ENCODE measurements at places on chromosomes 11 and 22.

GRCh38 chr22:45511847-45512261, 9.2 kb downstream of the FBLN1 start:
- no peak for DNase-seq

GRCh38 chr22:21837248-21837979, 30.0 kb downstream of the MAPK1 start:
- DNase-seq: no peak

DNA sequence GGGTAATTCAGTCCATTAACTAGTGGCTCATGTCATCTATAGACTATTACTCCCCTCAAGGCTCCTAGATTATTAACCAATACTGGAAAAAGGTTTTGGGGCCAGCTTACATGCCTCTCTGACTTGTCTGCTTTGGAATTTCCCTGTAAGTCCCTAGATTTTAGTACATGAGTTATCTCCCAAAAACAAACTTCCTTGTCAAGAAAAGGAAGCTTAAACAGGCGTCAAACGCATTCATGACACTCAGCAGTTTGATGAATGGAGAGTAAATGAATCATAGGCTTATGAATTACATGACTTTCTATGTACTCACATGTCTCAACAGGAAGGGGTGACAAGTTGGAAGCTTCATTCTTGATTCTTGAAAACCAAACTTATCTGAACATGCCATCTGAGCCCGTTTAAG, 70.8 kb downstream of the BLID start:
- DNase-seq: no peak

DNA sequence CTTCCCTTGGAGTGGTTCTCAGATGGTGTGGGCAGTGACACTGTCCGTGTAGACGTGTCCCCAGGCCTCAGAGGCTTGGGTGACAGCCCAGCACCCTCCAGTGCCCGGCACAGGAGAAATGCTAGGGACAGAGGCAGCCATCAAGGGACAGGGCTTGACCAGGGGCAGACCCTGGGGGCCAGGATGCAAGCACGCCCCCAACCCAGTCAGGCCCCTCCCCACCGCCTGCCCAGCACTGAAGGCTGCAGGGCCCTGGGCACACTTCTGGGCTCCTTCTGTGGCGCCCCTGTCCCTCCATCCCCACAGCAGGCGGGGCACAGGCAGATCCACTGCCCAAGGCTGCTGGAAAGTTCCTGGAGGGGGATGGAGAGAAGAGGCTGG, 11.1 kb downstream of the IGF2 start:
- DNase-seq: no peak

- DNase-seq: no peak
These were observed 21.2 kb upstream of the TRIM44 start for GRCh38 chr11:35641171-35641897.

DNA sequence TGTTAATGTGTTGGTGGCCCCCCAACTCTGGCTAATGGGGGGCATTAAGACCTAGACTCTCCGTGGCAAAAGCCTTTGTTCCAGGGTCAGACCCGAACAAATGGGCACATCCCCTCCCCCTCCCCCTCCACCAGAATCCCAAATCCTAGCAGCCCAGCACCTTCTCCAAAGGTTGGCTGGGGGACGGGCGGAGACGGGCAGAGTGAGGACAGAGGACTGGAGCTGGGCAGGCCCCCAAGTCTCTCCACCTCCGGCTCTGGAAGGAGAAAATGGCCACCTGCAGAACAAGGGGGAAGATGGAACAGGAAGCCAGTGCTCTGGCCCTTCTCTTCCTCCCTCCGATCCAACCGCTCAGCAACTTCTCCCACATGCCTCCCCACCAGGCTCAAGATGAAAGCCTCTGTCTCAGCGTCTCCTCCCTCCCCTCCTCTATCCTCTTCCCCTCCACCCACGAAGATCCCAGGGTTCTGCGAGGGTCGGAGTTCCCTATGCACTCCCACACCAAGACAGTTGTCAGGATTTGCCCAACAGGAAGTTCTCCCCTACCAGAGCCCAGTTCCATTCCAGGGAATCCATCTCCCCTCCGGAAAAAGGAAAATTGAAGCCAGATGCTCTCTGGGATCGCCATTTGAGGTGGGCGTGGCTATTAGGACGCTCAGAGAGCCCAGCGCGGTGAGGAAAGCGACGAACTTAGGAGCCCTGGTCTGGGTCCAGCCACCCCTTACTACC, 20.1 kb downstream of the ADA2 start:
- no peak for DNase-seq

DNA sequence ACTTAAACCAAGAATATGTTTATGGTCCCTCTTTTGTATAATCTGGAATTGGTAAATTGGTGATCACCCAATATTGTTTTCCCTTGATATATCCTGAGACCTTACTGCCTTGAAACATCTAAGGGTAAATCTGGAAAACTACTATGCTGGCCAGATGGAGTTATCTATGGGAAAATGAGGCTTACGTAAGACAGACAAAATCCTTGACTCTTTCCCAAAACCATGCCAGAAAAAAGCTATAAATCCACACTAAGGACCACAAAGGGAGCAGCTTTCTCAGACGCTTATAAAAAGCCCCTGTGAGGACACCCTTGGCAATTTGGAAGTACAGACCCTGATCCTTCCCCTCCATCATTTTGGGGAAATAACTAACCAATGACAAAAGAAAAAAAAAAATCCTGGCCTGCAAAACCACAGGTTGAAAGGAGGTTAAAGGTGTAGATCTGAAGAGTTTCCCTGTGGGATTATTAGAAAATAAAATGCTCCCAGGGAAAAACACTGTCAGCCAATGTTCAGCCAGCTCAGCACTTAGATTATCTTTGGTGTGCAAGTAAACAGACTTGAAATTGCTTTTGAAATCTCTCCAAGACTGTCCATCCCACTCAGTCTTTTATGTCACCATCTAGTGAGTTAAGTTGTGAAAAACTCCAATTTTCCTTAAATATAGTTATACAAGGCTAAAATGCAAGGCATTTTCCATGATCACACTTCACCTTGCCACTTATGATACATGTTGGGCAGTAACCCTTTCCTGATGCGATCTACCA, 6.6 kb upstream of the AMBRA1 start:
- no peak for DNase-seq

GRCh38 chr22:28151151-28151816, 232.2 kb upstream of the PITPNB start:
- no peak for DNase-seq

DNA sequence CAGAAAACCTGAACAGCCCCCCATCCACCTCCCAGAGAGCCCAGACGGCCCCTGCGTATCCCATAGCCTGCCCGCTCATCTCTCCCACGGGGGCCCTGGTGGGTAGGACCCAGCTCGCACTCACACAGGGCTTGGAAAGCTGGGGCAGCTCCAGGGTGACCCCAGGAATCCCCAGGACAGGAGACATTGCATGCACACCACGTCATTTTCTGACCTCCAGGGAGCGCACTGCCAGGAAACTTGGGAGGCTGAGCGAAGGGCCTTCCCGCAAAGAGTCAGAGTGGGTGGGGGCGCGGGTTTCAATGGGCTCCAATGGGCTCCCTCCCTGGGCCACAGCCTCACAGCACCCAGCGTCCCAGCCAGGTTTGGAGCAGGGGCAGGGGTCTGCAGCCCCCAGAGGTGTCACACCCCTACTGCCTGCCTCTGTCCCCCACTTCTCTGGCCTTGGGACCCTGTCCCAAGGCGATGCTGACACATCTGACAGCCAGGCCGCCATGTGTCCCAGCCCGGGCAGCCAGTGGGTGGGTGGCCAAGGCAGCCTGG, 8.2 kb upstream of the SYT8 start:
- DNase-seq: no peak

DNA sequence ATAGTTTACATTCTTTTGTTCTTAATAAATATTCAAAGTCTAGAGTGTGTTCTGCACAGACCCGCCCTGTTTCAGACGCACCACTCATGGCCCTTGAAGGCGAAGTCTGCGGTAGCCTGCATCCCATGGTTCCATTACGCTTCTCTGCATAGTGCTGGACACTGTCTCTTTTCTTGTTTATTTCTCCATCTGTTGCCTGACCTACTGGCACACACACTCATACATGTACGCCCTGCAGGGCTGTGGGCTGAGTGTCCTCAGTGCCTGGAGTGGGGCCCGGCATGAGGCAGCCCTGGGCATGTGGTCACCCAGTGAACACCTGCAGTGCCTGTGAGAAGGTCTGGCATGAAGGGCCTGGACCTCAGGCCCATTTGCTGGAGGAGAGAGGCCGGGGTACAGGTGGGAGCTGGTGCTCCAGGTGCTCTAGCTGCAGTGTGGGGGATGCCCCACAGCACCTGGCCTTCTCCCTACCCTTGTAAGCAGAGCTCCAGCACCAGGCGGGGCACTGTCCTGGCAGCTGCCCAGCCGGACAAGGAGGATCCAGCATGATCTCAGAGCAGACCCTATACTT, 404.1 kb downstream of the TBC1D22A start:
- no peak for DNase-seq

DNA sequence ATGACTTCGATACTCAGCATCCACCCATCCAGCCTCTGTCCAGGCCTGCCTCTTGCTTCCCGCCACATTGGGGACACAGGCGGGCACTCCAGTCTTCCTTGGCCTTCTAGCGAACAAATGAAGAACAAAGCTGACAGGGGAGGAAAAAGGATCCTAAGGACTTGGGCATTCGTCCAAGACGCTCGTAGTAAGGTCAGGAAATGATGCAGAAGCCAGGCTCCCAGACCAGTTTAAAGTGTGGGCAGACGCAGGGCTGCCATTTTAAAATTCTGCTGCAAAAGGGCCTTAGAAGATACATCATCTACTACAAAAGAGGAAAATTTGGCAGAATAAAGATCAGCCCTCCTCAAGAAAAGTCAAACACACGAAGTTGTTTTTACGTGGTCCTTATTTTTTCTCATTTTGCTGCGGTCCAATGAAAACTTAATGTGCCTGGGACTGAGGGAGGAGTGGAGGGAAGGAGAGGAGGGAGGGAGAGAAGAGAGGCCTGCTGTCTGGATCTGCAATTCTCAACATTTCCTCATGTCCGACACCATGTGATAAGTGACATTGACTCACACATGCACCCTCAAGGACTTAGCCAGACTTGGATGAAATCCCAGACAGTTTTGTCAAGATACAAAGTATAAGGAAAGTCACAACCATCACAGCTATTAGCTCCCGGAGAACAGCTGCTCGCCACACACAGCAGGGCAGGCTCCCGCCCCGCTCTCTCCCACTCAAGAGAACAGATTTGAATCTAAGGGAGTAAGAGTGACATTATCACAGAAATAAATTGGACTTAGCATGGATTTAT, 5.7 kb downstream of the DNAL4 start:
- no peak for DNase-seq

DNA sequence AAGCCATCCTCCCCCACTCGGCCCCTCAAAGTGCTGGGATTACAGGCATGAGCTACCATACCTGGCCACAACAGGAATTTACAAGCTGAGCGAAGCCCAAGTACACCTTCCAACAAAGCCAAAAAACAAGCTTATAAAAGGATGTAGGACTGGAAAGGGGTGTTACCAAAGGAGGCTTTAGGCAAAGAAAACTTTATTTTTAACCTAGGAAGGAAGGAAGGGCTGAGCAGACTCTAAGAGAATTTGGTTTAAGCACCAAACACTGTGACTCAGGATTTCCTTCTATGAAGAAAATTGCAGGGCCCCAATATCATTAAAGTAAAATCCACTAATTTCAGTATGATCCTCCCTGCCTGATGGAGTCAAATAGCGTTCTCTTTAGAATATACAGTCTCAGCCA, 12.1 kb downstream of the DENND5A start:
- DNase-seq: no peak

DNA sequence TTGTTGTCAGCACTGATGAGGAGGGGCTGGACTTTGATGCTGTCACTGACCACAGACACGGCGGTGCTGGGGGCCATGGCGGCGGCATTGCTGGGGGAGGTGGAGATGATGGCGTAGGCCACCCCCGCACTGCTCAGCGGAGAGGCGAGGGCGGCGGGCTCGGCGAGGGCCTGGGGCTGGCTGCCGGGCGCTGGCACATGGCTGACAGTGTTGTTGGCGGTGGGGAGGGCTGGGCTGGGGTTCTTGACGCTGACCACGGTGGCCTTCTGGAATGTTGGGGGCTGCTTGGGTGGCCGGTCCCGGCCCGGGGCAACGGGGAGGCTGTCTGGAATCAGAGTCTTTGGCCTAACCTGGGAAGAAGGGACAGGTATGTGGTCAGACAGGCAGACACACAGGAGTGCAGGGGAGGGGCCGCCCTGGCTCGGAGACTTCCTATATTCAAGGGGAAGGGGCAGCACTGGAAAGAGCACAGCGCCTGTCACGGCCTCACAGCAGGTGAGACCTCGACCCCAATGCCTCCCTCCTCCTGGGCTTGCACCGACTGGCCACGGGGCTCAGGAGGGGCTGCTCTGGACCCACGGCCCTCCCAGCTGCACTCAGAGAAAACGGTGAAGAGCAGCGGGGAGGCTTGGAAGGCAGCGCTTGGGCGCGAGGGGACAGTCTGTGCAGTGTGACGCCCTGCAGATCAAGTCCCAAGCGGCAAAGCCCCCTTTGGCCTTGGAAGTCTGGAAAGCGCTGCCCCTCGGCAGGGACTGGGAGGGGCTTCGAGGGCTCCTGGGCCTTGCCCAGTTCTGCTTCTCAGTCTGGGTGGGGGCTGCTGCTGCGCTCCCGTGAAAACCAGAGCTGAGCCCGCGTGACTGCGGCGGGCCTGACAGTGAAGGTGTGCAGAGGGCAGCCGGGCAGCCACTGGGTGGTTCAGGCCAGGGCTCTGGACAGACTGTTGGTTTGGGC, 93.2 kb downstream of the PHF21B start:
- no peak for DNase-seq

DNA sequence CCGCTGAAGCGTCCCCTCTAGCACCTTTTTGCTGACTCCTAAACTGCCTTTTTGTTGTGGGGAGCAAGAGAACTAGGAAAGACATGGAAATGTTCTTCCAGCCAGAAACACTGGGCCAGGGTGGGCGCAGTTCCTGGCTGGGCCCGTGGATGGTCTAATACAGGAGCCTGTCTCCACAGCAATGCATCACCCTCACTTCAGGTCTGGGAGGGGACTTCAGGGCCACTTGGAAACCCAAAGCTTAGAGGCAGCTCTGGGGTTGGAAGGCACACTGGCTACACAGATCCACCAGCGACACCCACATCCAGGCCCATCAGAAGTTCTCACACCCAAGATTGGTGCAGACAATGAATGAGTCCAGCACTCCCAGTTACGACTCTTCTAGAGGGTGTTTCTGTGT, 120.3 kb downstream of the ETS1 start:
- DNase-seq: no peak

DNA sequence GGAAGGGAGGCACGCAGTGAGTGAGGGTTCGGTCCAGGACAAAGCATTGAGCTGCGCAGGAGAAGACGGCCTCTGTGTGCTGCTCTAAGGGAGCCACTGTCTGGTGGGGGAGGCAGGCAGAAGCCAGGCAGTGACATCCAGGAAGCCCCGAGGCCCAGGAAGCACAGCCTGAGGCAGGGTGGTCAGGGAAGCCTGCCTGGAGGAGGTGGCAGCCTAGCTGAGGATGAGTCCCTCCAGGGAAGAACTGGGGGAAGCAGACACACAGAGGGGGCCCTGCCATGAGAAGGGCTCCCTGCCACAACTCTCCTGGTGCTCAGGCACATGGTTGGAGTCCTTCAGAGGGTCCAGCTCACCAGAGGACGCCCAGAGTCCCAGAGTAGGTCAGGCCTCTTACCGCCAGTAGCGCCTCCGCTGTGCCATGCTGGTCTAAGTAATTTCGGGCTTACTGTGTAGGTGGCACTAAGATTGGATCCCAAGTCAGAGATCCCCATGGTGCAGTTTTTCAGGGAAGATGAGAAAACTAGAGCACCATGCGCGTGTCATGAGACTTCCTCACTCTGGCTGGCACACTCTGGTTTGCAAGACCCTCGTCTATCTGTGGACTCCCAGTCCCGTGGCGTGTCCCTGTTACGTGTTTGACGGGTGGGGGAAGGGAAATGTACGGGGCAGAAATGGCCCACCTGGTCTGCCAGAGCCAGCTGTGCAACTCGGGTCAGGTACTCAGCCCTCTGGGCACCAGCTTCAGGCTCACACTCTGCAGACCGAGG, 887.2 kb downstream of the BRD1 start:
- DNase-seq: no peak

Measured in stimulated activated CD4-positive, alpha-beta T cell treated with anti-CD3 and anti-CD28 coated beads, Interleukin-15, amount 100 ng/mL, for 24 hours (primary cell).